Hepatocyte (in vitro differentiated cells): ENCODE measurements at places on chromosomes 11 and 22. TPM values are rescaled to one million over a fixed set of nuclear protein-coding genes. Genes with fewer than 3 reads are reported as not detected.
A peak's percentile ranks its signal among the peaks of the same experiment; 100 is the strongest.

DNA sequence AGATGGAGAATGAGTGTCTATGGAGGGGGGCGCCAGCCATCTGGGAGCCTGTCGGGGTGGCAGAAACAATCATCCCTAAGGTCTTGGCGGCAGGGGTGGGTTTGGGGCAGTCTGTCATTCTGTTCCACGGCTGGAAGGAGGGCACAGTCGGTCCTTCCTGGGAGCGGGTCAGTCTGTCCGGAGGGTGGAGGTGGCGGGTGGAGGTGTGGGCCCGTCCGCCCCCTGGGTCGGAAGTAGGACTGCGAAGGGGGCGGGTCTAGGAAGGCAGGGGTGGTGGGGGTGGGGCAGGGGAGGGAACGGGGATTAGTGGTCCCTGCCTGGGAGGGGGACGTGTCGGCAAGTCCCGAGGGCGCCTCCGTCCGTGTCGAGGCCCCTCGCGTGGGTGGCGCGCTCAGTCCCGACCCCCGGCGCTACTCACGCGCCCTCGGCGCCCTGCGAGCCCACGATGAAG, 461 bp downstream of the TBC1D10A start:
- DNase-seq: peak; percentile 69

DNA sequence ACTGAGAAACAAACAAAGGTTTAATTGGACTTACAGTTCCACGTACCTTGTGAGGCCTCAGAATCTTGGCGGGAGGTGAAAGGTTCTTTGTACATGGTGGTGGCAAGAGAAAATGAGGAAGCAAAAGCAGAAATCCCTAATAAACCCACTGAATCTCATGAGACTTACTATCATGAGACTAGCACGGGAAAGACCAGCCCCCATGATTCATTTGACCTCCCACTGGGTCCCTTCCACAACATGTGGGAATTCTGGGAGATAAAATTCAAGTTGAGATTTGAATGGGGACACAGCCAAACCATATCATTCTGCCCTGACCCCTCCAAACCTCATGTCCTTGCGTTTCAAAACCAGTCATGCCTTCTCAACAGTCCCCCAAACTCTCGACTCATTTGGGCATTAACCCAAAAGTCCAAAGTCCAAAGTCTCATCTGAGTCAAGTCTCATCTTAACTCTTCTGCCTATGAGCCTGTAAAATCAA, 617.4 kb downstream of the CNTN5 start:
- DNase-seq: no peak

GRCh38 chr11:57373146-57373545, 7.8 kb downstream of the PRG3 start:
- no peak for DNase-seq

GRCh38 chr11:75697906-75698581, 19.6 kb upstream of the MOGAT2 start:
- DNase-seq: peak; percentile 45

- DNase-seq: peak; percentile 37
Observed at GRCh38 chr11:31340903-31341572, 28.5 kb downstream of the DCDC1 start.

DNA sequence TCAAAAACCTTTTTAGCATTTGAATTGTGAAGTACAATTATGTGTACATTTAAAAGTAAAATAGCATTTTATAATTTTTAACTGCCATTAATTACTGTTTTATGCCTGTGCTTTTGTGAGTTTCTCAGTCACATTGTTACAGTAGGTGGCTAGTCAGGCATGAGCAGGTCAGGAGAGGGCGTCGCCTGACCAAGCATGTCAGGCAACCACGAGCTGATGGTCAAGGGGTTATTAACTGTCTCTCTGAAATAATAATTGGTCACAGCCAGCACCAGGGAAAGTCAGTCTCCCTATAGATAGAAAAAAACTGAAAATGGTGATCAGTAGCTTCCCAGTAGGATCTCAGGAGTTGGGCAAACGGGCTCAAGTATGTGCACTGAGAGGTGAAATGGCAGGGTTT, 19.4 kb upstream of the CCDC81 start:
- DNase-seq: no peak

GRCh38 chr22:29328566-29329500, 13.3 kb upstream of the RASL10A start:
- DNase-seq: no peak

DNA sequence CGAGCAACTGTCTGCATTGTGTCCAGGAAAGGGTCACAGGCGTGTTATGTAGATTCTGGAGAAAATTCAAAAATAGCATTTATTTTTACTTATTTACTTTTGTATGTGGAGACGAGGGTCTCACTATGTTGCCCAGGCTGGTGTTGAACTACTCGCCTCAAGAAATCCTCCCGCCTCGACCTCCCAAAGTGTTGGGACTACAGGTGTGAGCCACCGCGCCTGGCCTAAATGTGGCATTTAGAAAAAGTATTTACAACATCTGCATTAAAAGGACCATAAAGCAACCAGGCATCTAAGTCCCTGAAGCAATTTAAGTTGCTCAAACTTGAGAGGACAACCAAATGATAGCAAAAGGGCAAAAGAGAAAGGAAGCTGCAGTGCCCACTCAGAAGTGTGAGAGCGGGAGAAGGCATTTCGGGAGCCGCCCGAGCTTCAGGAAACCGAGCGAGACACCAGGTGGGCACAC, 595 bp downstream of the TRIM66 start:
- DNase-seq: no peak

DNA sequence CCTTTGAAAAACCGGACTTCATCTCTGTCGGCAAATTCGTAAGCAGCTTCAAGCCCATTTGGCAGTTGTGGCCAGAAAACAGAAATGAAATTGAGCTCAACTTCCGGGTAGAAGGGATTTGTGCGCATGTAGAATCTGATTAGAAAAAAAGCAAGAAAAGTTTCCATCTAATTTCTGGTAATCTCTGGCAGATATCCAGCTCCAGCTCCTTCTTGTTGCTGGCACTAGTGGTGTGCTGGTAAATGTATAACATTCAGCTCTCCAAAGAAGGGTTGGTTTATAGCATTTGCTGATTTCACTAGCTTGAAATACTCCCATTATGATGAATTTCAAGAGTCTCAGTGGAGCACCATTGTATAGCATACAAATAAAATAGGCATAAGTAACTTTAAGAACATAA, 5.4 kb downstream of the MMP1 start:
- no peak for DNase-seq

DNA sequence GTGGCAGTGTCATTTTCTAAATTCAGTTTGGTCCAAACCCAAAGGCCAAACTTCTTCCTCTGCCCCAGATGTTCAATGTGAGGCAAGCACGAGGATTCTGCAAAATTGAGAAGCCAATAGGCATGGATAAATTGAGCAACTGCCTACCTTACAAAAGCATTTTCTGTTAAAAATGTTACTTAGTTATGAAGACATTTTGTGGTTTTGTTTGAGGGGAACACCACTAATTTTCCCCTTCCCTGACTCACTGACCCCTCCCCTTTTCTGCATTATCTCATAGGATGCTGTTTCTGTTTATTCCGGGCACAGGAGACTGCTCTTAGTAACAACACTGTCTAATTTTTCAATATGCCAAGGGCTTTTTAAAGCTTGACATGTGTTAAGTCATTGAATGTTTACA, 462.8 kb downstream of the INSC start:
- DNase-seq: no peak

DNA sequence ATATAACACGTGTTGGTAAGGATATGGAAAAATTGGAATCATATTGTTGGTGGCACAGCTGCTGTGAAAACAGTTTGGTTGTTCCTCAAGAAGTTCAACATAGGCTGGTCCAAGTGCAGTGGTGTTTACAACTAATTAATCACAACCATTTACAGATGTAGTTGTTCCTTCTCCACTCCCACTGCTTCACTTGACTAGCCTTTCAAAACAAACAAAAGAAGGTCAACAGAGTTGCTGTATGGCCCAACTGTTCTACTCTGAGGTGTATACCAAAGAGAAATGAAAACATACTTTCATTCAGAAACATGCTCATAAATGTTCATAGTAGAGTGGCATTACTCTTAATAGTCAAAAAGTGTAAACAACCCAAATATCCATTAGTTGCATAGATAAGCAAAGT, 36.6 kb upstream of the ACAT1 start:
- DNase-seq: no peak

MMP1 gene
- 8.4 and 10.1 TPM in 2 replicates for polyA plus RNA-seq
